ENCODE measurements at places on chromosomes 4 and X.

- DNase-seq: no peak
Measured at GRCh38 chrX:44431194-44431593, 87.7 kb upstream of the EFHC2 start.

DNA sequence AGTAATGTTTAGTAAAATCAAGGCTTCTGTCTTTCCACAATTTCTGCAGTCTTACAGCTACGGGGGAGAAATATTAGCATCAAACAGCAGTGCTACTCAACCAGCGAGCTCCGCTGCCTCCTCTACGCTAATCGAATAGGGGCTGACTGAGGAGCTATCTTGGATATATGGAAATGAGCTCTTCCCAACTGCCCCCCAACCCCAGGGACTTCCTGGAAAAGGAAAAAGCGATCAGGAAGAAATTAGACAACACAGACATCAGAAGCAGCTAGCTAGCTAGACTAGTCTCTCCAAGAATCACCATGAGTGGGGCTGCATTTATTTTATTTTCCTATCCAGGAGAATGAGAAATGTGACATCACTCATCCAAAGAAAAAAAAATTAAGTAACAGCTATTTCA, 7.6 kb downstream of the NKX6-1 start:
- no peak for DNase-seq

- no peak for DNase-seq
Measured at GRCh38 chrX:46180258-46180687, 364.9 kb downstream of the ZNF674 start.

- no peak for DNase-seq
Measured at GRCh38 chr4:110702326-110702725, 79.4 kb upstream of the PITX2 start.

GRCh38 chrX:36908801-36909675, 99.1 kb upstream of the FAM47C start:
- DNase-seq: no peak

DNA sequence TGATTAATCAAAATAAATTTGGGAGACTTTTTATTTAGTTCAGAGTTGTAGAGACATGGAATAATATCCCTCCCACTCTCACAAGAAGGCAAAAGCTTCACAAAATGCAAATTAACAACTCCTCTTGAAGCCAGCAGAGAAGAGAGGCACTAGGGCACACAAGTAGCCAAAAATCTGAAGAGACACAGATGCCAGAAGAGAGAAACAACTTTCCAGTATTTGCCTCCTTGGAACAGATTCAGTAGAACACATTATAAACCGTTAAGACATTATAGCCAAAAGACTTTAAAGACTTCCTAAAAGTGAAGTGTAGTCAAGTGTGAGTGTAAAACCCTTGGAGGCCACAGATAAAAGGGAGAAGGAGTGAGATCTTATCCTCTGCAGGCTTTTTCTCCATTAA, 1024.9 kb upstream of the ADGRL3 start:
- no peak for DNase-seq

- DNase-seq: no peak
Measured at GRCh38 chr4:172953896-172954568, 214.6 kb upstream of the GALNT7 start.

- no peak for DNase-seq
Measured at GRCh38 chr4:85127653-85128052, 161.2 kb upstream of the WDFY3 start.

DNA sequence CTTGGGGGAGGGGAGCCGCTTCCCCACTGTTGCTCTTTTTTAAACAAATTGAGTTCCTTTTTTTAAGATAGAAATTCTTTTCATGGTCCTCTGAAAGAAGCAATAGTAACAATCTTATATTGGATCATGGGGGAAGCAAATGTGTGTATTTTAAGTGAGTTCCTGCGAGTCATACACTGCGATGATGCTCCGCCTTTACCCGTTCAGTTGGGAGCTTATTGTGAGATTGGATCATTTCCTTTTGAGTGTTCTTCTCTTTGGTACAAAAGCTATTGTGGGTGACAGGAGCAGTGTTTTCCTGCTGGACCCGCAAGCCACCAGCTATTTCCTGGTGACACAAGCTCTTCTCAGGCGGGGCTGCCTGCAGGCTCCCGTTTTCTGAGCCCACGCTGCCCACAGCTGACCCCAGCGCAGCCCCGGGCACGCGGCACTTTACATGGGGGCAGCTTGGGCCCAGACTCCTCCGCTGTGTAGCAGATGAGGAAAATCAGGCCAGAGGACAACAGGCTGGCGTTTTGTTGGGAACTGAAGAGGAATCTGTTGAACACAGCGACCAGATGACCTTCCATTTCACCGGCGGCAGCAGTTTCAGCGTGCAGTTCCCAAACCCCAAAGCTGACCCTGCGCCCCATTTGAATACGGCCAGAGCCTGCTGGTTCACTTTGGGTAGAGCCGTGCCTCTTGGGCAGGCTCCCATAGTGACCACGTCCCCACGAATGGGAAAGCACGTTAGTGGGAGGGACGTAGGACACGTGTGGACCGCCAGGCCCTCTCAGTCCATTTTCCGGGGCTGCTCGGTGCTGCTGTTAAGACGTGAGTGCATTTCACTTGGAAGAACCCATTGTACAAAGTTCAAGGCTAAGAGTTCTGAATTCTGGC, 12.2 kb downstream of the TADA2B start:
- no peak for DNase-seq
